ENCODE measurements at places on chromosomes 3 and 15.

- DNase-seq: no peak
Observed at GRCh38 chr3:167773584-167773983, 38.1 kb downstream of the SERPINI1 start.

GRCh38 chr15:39340903-39341645 lies 239.8 kb upstream of the THBS1 start:
- DNase-seq: no peak

DNA sequence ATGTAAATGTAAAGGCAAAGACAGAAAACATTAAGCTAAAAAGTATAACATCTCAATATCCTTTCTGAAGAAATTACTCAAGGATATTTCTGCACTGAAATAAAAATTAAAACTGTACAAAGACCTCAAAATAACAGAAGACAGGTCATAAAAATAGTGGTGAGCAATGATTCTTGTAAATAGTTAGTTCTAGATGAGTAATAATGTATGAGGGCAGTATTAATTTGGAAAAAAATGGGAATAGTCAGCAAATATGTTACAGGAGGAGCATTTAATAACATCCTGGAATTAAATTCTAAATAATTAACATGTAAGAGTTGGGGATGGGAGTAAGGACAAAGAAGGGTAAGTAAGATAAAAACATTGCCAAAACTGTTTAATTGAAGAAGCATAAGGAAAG lies 247.5 kb downstream of the DTWD1 start:
- DNase-seq: no peak

DNA sequence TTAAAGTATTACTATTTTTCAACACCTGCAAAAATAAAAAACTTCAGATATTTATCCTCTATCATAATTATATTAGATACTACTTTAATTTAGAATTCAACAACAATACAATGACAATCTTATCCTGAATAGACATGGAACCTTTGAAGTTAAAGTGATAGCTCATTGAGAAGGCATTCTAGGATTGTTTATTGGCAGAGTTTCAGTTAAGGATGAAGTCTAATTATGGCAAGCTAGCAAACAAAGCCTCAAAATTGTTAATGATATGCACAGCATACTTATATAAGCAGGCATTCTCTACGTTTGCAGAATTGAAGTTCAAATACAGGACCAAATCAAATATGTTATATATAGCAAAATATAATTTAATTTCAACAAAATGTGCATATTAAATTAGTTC lies 91.2 kb upstream of the ABI3BP start:
- no peak for DNase-seq

DNA sequence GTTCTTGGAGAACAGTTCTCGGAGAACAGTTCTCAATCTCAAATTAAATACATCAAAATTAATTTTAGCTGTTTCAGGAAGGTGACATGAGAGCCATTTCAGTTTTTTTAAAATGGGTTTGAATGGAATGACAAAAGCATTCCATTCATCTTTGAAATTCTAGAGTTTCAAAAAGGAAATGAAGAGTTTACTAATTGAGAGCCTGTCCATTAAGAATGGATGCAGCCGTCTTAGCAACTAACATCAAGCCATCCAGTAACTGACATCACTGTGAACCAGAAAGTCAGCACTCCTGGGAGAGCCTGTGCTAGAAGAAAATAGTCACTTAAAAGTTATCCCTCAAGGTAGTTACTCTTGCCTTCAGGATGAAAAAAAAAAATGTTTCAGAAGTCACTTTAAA lies 47.0 kb upstream of the FSTL1 start:
- no peak for DNase-seq

GRCh38 chr15:55937040-55937439 lies 56.4 kb downstream of the NEDD4 start:
- DNase-seq: no peak

DNA sequence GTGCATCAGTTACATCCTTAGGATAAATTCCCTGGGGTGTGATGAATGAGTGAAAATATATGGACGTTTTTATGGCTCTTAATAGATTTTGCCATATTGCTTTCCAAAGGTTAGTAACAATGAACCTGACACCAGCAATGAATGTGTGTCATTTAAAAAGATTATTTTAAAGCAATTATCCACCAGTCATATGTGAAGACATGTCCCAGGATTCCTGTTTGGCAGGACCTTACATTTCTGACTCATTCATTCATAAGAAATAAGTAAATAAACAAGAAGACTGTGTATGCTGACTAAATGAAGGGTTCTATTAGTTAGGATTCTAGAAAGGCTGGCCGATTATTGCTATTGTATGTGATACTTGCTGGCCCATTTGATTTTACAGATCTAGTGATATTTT lies 201.5 kb downstream of the SOX2 start:
- no peak for DNase-seq

GRCh38 chr15:96802611-96803255 lies 472.2 kb downstream of the NR2F2 start:
- DNase-seq: no peak

- DNase-seq: no peak
Observed at GRCh38 chr3:109112946-109113760, 4.8 kb downstream of the MORC1 start.

DNA sequence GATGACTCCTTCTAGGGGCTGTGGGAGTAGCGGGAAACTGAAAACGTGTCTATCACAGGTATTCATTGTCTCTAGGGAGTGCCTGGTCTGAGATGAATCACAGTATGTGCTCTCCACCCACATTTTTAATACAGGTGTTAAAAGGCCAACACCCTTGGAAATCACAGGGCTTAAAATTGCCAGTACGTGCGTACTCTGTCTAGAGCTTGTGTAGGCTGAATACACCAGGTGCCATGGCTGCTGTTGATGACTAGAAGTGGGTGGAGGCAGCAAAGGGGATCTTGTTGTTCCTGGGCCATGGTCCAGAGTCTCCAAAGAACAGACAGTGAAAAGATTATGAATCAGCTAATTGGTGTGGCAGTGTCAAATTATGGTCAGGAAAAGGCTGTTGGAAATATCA lies 35.1 kb upstream of the P3H2 start:
- DNase-seq: no peak

GRCh38 chr15:80674245-80674614 lies 20.9 kb upstream of the ABHD17C start:
- no peak for DNase-seq

GRCh38 chr3:176354843-176355242 lies 842.4 kb downstream of the TBL1XR1 start:
- no peak for DNase-seq

GRCh38 chr3:18446149-18446825 lies 21.1 kb upstream of the SATB1 start:
- DNase-seq: no peak

DNA sequence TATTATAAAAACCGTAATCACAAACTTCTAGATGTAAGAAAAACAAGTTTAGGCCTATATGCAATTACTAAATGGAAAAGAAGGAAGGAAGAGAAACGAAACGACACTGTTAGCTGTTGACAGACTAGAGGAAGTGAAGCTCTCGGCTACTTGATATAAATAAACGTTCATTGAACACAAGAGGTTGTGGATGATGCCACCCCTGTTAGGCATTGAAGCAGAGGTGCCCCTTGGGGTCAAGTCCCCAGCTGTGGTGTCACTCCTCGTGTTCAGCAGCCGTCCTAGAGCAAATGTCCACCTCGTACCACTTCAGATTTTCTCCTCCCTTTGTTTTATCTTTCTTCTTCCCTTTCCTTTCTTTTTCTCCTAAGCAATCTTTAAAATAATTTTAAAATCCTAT lies 146.5 kb upstream of the UBE2E1 start:
- DNase-seq: no peak

- no peak for DNase-seq
Observed at GRCh38 chr15:94744080-94744793, 512.9 kb downstream of the MCTP2 start.

DNA sequence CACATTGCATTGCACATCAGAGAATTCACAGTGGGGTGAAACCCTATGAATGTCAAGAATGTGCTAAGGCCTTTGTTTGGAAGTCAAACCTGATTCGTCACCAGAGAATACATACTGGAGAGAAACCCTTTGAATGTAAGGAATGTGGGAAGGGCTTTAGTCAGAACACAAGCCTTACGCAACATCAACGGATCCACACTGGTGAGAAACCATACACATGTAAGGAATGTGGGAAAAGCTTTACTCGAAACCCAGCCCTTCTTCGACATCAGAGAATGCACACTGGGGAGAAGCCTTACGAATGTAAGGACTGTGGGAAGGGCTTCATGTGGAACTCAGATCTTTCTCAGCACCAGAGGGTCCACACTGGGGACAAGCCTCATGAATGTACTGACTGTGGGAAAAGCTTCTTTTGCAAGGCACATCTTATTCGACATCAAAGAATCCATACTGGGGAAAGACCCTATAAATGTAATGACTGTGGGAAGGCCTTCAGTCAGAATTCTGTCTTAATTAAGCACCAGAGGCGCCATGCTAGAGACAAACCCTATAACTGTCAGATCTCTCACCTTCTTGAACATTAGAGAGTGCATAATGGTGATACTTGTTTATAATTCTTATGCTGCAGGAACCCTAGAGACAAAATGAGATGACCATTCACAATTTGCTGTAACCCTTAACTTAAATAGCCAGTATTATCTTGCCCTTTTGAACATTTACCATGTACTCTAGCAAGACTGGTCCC lies 9.0 kb downstream of the ZNF662 start:
- no peak for DNase-seq

- DNase-seq: no peak
Observed at GRCh38 chr15:62941699-62942098, 100.8 kb upstream of the TPM1 start.
